ENCODE measurements at places on chromosomes 12 and 14.

- DNase-seq = no peak
Observed at GRCh38 chr12:19198272-19198671, 68.7 kb downstream of the PLEKHA5 start.

DNA sequence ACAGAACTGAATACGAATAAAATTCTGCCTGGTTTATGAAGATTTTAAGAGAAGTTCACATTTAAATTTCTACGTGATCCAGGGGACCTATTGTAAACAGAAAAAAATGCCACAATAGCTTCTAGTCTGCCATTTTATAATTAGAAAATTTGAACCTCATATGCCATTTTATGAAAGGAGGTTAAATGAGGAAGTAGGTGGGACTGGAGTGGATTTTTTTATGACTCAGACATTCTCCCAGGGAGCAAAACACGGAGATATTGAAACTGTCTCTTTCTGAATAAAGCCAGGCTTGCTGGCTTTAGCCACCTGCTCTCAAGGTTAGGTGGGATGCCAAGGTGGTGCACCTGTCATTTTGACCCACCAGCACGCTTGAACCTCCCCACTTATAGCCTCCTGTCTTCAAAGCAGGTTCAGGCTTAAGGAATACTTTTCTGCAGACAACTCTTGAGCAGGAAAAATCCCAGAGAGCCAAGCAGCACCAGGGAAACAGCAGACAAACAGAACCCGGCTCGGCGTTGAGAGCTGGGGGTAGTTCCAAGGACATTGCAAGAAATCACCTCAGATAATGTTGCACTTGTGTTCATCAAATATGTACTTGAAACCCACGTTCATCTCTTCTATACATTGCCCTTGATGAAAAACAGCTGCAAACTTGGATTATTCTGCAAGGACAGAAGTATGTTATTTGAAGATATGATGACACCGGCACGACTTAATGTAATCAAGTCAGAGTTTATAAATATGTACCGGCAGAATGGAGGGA lies 203.7 kb downstream of the PPM1H start:
- no peak for DNase-seq

DNA sequence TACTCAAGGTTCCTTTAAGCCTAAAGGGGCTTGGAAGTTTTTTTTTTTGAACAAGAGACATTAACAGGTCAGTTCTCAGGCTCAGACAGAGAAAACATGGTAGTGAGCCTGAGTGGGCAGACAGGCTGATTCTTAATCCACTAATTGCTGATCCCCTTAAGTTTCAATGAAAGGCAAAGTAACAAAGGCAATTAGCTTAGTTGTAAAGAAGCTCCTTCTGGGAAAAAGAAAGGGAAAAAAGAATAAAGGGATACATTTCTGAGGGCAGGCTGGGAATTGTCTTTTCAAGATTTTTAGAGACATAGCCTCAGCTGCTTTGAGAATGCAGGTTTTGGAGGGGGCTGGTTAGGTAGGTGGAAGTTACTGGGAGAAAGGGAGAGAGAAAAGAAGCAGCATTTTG lies 133.8 kb downstream of the CFAP54 start:
- no peak for DNase-seq

DNA sequence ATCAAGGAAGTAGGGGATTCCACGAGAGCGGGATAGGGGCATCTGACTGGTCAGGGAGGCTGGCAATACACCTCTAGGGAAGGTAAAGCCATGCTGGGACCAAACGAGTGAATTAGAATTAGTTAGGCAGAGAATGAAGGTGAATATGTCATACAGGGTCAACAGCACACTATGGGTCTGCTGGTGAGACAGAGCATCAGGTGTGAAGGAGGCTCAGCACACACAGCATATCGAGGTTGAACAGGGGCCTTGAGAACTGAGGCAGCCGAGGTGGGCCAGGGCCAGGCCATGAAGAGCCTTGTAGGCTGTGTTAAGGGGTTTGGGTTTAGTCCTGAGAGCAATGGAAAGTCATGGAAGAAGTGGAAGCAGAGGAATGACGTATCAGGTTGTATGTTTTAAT lies 137.8 kb downstream of the PRKCH start:
- no peak for DNase-seq

GRCh38 chr12:115383668-115384067 lies 699.7 kb upstream of the TBX3 start:
- DNase-seq = no peak

- DNase-seq = peak; percentile 50
Observed at GRCh38 chr14:73752297-73752992, 38.3 kb upstream of the PNMA1 start.
